Epithelial cell of prostate (primary cell): ENCODE measurements at places on chromosomes 16 and 17.

GRCh38 chr17:19004421-19005136 is at the start of gene FAM83G:
TSS of gene FAM83G (minus strand) at chr17:19004764. CDS start at chr17:19004041, 723 bp downstream.
- no peak for DNase-seq

DNA sequence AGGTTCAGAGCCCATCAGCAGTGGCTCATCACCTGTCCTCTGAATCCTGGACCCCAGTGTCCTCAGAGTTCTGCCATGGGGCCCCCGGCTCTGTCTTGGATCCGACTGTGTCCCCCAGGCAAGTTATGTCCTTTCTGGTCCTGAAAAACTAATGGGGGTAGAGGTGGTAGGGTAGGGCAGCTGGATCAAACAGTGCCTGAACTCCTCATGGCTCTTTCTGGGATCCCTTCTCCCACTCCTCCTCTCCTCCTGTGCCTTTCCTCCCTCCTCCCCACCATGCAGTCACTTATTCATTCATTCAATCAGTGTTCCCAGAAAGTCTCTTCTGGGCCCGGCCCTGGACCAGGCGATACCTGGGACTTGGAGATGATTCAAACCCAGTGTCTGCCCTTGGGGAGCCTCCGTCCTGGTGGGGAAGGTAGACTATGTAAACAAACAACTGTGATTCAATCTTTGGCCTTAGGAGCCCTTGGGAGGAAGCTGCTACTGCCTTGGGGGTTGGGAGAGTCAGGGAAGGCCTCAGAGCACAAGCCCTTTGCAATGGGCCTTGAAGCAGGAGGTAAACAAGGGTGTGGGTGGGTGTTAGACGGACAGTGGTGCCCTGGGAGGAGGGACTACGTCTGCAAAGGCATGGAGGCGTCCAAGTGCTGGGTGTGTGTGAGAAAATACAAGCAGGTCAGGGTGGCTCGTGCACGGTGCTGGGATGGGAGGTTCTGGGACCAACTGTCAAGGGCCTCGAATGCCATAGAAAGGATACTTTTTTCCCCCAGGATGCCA is 6.4 kb upstream of the FAM83G start:
- DNase-seq: no peak

DNA sequence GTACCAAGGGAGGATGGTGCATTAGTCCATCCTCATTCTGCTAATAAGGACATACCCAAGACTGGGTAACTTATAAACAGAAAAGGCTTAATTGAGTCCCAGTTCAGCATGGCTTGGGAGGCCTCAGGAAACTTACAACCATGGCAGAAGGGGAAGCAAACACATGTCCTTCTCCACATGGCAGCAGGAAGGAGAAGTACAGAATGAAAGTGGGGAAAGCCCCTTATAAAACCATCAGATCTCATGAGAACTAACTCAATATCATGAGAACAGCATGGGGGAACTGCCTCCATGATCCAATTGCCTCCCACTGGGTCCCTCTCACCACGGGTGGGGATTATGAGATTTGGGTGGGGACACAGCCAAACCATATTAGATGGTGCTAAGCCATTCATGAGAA is 84.5 kb downstream of the SEC14L1 start:
- no peak for DNase-seq

DNA sequence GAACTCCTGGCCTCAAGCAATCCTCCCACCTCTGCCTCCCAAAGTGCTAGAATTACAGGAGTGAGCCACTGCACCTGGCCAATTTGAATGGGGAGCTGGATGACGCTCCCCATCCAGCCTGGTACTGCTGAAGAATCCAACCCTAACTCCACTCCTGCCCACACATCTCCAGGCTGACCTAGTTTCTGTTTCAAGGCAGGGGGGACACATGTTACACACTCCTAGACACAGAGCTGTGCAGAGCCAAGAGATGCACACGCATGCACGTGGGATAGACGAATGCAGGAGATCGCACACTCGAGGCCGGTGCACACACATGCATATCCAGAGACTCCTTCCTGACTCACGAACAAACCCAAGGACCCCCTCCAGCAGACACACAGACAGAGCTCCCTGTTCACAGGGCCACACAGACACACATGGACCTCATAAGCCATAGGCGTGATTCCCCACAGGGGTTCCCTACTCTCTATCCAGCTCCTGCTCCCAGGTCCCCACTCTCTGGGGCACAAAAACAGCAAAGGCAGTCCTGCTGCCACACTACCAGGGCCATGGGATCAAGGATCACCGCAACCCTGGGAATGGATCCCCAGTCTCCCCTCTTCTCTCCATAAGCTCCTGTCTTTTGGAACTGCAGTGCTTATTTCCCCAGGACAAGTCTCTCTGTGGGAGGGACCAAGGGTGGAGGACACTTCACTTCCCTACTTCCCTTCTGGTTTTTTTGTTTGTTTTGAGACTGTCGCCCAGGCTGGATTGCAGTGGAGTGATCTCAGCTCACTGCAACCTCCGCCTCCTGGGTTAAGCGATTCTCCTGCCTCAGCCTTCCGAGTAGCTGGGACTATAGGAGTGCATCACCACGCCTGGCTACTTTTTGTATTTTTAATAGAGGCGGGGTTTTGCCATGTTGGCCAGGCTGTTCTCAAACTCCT is 14.4 kb downstream of the EPOP start:
- no peak for DNase-seq

GRCh38 chr17:40956401-40957254 is 10.1 kb downstream of the KRT39 start:
- DNase-seq: peak; percentile 99

DNA sequence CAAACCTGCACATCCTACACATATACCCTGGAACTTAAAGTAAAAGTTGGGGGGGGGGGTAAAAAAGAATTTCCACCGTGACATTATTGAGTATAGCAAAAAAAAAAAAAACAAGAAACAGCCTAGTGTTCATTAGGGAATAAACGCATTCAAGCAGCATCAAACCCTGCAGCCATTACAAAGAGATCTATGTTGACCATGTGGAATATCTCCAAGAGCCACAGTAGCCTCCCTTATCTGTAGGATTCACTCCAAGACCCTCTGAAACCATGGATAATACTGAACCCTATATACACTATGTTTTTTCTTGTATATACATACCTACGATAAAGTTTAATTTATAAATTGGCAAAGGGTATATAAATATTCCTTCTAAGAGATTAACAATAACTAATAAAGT is 5.6 kb upstream of the BIRC5 start:
- DNase-seq: no peak

GRCh38 chr16:57706717-57707116 is 12.1 kb downstream of the DRC7 start:
- no peak for DNase-seq
